T-cell (primary cell): ENCODE measurements at places on chromosomes 2 and 18. TPM values are rescaled to one million over a fixed set of nuclear protein-coding genes. Genes with fewer than 3 reads are reported as not detected.
A peak's percentile ranks its signal among the peaks of the same experiment; 100 is the strongest.

DNA sequence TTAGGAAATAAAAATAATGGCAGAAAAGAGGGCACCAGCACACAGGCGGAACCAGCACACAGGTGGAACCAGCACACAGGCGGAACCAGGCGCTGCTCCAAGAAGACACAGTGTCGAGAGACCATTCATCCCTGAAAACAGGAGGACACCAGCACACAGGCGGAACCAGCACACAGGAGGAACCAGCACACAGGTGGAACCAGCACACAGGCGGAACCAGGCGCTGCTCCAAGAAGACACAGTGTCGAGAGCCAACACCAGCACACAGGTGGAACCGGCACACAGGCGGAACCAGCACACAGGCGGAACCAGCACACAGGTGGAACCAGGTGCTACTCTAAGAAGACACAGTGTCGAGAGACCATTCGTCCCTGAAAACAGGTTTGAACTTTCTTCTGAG is 115.5 kb upstream of the TMEM18 start:
- DNase-seq = no peak

Gene HOXD4
- not detected for total RNA-seq

DNA sequence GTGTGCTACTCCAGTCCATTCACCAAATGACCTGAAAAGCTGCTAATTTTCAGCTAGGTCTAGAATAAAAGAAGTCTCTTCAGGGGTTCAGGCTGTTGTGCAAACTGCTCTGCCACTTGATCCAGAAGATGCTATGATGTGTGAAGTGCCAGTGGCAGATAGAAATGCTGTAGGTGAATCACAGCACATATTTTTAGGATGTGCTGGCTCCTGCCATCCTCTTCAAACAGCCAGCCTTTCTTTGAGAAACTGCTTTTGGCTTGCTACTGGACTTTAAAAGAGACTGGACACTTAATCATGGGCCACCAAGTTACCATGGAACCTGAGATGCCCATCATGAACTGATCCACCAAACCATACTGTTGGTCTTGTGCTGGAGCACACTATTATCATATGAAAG is 322.1 kb downstream of the EN1 start:
- DNase-seq = no peak

GRCh38 chr2:146135245-146135644 is 1615.3 kb upstream of the ZEB2 start:
- no peak for DNase-seq

DNA sequence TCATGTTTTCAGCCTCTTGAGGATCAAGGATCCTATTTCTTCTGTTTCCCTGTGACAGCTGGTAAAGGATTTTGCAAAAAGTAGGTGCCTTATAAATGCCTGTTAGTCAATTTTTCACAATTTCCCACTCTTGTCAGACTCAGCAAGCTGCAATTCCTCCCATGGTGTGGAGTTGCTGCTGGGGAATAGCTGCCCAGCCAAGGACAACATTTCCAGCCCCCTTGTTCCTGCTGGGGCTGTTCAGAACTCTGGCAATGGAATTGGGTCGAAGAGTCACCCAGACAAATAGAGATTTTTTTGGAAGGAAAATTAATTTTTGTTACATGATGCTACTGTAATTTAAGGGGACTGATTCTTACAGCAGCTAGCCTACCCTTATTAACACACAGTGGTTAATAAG is 43.7 kb downstream of the FSHR start:
- DNase-seq = no peak

- DNase-seq = no peak
These were observed 218.3 kb downstream of the PTGR3 start for GRCh38 chr18:74990563-74991081.

Gene EPB41L3
- 3.8 TPM for total RNA-seq

DNA sequence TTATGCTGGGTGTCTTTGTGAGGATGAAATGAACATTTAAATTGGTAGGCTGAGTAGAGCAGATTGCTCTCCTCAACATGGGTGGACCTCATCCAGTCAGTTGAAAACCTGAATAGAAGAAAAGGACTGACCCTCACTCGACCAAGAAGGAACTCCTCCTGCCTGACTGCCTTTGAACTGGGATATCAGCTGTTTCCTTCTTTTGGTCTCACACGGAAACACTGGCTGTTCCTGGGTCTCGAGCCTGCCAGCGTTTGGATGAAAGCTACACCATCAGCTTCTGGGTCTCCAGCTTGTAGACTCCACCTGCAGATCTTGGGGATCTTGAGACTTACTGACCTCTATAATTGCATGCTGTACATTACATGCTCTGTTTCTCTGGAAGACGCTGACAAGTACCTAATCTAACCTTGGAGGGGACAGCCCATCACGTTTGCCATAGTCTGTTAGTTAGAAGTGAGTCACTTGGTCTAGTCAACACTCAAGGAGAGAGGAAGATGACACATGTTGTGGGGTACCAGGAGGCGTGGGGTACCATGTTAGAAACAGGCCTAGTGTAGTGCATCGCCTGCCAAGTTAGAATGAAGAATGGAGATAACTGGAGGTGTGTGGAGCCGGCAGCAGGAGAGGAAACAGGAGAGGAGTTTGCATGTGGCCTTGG is 267.0 kb downstream of the MREG start:
- no peak for DNase-seq

DNA sequence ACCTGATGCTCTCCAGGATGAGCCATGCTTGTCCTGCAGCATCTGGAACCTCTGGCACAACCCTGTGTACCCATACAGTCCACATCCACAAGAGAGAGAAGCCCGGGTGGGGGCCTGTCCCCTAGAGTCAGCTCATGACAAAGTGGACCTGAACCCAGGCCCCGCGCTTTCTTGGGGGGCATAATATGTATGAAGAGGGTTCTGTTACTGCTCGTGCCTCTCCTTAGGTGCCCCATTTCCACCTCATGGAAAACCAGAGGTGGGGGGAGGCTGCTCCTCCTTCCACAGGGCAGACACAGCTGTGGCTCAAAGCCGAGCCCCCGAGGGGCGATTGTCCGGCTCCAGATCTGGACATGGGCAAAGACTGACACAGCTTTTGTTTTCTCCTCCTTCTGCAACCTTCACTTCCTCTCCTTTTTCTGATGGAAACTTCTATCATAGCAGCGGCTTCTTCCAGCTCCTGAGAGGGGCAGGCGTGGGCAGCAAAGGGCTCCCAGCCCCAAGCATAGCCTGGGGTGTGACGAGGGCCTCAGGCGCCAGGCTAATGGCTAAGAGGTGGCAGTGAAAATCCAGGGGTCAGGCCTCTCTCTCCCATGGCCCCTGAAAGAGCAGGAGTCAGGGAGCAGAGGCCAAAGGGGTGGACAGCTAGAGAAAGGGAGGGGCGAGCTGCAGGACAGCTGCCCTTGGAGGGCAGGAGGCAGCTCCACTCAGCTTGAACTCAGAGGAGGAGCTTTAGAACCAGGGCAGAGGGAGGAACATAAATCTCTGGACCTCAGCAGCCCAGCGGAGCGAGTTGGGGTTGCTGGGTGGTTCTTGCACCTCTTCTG is 155.5 kb downstream of the ZFP36L2 start:
- DNase-seq = no peak

DNA sequence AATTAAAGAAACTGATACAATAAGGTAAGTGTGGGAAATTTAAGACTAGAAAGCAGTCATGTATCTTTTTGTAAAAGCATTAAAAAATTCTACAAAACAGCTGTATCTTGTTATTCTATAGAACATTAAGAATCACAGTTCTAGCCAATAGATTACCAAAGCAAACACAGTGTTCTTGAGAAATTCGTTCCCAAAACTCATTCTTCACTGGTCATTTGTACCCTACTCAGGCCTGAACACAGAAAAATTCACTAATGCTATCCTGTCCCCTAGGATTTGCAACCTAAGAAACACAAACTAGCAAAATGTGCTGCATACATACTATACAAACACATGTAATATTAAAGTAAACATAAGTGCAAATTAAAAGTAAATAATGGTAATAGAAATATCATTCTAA is 29.1 kb downstream of the ERMN start:
- no peak for DNase-seq

Gene GCG
- not detected for total RNA-seq

- no peak for DNase-seq
These were observed 88.5 kb downstream of the CDH2 start for GRCh38 chr18:28088477-28088876.

DNA sequence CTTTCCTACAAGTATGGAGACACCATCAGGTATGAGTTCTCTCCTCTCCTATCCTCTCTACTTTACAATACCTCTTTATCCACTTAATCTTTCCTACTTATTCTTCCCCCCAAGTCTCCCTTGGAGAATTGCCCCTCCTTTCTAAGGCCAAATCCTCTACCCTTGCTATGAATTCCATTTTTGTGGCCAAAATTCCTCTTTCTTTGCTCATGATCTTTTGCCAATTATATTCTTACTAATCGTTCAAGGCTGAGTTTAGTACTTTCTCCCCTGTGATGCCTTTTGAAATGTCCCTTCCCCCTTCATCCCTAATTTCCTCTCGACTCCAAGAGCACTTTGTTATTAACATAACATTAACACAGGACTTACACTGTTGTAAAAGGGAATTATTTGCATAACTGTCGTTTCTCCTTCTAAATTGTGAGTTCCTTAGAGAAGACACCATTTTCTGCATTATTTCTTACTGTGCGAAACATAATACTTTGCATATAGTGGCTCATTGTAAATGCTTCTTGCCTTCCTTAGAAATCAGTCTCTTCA is 133.4 kb downstream of the KCTD1 start:
- DNase-seq = no peak

DNA sequence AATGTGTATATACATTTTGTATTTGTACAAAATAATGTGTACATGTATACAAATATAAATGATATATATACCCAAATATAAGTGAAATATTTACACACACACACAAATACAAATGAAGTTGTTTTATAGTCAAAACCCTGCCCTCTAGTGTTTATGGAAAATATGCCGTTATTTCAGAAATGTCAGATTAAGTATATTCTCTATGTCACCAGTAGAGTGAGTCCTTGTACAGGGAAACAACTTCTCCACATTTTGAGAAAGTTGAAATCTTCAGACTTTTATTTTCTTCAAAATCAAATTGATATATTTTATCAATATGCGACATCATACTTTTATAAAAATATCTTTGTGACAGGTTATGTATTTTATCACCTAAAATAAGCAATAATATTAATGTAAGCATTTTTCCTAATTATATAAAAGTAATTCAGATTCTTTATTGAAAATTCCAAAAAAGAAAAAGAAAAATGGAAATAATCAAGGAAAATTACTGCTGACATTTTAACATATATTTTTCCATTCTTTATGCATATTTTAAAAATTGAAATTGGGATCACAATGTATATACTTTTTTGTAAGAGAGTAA is 22.4 kb downstream of the ARL6IP6 start:
- no peak for DNase-seq

Gene GREB1
- 0.55 TPM for total RNA-seq

Gene DNAH6
- 1.2 TPM for total RNA-seq

Gene GCKR
- not detected for total RNA-seq

Gene PLCL1
- 24.7 TPM for total RNA-seq

DNA sequence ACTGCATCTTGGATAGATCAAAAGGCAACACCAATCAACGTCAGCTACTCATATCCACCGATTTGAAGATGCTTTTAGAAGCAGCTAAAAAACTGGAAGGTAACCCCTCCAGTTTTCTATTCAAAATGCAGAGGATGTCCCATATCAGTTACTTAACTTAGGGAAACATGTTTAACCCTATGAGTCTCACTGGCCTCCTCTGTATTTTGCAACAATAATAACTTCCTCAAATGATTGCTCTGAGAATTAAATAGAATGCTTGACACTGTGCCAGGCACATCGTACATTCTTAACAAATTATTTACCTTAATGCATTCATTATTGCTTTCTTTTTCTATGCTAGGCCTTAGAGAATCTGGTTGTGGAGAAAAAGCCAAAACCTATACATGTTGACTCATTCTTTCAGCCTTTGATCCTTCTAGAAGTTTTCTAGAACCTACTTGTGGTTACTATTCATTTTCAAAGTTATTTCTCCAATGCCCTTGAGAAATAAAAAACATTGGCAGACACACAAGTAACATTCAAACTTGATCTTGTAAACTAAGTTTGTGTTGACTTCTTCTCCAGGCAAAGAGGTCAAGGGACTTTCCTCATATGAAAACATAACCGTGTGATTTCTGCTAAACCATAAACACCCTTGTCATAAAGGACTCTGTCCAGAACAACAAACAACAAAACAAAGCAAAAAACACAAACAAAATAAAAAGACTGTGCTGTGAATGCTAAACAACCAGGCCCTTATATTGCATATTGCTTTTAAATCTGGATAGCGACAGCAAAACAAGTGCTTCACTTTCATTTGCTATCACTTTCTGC is 4.6 kb downstream of the DOCK10 start:
- DNase-seq = no peak

DNA sequence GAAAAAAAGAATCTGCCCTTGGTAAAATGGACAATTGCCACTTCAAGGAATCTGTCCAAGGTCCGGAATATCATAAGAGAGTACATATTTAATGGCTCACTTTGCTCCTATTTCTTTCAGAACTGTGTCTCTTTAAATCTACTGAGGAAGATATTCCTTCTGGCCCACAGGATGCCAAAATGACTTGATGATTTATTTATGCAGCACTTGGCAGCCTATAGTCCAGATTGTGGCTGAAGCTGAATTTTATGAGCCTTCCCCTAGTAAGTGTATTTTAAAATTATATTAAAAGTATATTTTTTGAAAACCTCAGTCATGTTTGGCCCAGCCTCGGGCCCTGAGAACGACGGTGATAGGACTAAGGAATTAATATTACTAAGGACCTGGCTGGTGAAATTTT is 465.1 kb upstream of the HNRNPA3 start:
- DNase-seq = no peak

DNA sequence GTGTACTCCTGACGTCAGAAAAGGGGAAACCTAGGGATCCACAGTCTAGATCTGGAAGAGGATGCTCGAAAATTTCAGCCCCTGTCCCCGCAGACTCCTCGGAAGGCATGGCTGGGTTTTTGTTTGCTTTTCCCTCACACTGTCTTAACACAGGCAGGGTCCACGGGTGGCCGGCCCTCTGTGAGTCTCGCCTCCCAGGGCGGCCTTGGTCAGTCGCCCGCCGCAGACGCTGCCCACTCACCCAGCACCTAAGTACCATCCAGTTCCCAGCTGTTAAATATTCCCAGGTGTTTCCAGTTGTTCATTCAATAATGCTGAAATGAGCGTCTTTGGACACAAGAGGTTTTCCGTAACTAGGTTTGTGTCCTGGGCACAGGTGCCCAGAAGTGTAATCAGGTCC is 193.2 kb downstream of the TWIST2 start:
- no peak for DNase-seq

GRCh38 chr2:25161055-25161781 is 7.2 kb downstream of the POMC start:
- peak; percentile 56 for DNase-seq

DNA sequence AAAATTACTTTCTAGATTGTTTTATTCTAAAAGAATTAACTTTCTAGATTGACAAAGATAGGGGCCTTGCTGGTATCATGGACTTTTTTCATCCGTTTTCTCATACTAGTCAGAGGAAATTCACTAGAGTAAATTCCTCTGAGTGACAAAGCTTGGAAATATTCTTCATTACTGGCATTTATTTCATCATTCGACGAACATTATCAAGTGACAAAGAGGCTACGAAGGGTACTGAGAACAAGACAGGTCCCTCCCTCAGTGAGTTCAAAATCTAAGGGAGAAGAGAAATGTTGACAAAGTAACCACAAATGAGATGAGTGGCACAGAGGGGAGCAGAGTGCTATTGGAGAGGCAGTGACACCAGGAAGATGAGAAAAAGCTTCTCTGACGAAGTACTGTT is 4.3 kb downstream of the EPG5 start:
- DNase-seq = no peak
